Hypothalamus (tissue), 51 donors: ENCODE measurements at places on chromosomes 1 and 21.

- DNase-seq: no peak
Observed at GRCh38 chr1:20068722-20069121, 1.3 kb upstream of the PLA2G5 start.

DNA sequence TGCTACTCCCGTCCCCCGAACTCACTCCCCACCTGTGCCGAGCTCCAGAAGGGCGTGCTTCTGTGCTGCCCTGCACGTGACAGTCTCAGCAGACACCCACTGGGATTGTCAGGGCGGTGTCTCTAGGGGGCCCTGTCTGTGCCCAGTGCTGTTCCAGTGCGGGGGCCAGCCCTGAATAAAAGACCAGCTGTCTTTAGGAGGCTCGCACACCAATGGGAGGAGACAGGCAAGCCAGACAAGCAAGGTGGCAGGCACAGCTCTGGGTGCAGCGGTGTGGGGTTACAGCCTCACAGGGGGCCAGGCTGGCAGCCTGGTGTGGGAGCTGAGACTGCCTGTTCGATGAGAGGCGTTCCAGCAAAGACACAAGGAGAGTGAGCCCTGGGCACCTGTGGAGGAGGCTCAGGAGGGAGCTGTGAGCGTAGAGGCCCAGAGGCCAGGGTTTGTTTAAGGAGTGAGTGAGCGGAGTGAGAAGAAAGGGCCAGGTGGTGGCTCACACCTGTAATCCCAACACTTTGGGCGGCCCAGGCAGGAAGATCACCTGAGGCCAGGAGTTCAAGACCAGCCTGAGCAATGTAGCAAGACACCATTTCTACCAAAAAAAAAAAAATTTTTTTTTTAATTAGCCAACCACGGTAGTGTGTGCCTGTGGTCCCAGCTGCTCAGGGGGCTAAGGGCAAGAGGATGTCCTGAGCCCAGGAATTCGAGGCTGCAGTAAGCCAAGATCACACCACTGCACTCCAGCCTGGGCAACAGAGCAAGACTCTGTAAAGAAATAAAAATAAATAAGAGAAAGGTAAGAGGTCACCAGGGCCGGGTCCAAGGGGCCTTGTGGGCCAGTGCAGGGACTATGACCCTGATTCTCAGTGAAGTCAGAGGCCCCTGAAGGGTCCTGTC lies 48.2 kb upstream of the ARHGEF16 start:
- DNase-seq: no peak

GRCh38 chr21:45945868-45946210 lies 35.7 kb upstream of the COL6A1 start:
- DNase-seq: no peak

GRCh38 chr1:44262816-44263567 lies 49.7 kb downstream of the DMAP1 start:
- DNase-seq: no peak

GRCh38 chr1:102799496-102799895 lies 308.8 kb downstream of the COL11A1 start:
- no peak for DNase-seq
